CD4-positive, alpha-beta memory T cell (primary cell): ENCODE measurements at places on chromosomes 7 and 10. TPM values are rescaled to one million over a fixed set of nuclear protein-coding genes. Genes with fewer than 3 reads are reported as not detected.

DNA sequence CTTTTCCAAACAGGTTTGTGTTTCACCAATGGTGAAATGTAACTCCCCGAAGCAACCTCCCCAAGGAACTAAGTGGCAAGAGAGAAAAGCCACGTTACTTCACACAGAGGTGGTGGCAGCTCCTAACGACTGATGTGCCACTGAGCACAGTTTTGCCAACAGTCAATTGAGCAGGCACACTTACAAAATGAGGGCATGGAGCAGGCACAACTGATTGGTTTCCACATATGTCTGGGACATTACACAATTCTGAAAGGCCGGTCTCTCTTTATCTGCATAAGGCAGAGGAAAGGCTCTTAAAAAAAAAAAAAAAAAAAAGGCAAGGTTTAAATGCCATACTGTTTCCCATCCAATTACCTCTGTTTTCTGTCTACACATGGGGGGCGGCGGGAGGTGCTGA, 86.7 kb downstream of the GFRA1 start:
- DNase-seq, result no peak

GNG11 gene
- not detected for total RNA-seq

GRCh38 chr7:1101563-1102431, 13.9 kb downstream of the GPER1 start:
- DNase-seq, result no peak

DNA sequence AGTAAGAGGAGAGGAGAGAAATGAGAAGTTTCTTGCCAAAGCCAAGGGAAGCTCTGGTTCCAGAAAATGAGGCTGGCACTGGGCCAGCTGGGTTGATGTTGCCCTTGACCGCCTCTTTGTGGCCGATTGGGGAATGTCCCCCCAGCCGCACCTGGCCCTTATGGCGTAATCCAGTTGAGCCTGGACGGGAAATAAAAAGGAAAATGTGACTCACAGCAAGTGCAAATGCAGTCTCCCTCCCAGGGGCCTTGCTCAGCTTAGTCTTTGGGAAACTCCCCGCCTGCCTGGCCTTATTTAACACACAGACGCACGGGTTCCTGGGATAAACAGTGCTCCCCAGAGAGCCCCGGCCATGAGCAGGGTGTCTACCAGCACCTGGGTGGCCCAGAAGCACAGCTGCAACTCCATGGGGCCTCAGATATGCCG, 174.8 kb downstream of the KIAA1217 start:
- no peak for DNase-seq

DNA sequence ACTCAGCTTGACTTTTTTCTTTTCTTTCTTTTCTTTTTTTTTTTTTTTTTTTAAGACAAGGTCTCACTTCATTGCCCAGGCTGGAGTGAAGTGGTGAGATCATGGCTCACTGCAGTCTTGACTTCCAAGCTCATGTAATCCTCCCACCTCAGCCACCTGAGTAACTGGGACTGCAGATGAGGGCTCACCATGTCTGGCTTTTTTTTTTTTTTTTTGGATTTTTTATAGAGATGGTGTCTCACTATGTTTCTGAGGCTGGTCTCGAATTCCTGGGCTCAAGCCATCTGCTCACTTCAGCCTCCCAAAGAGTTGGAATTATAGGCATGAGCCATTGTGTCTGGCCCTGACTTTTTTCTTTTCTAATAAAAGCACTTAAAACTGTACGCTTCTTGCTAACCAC, 358.2 kb upstream of the IGFBP3 start:
- no peak for DNase-seq

ATRNL1 gene
- total RNA-seq, result not detected

- no peak for DNase-seq
Measured at GRCh38 chr7:25863005-25863728, 288.8 kb upstream of the NFE2L3 start.

CRYGN gene
- total RNA-seq, result not detected

- no peak for DNase-seq
Measured at GRCh38 chr10:16799621-16800020, 17.6 kb downstream of the RSU1 start.
